ENCODE measurements at places on chromosomes 3 and 15. TPM values are rescaled to one million over a fixed set of nuclear protein-coding genes. Genes with fewer than 3 reads are reported as not detected.

GRCh38 chr3:140588558-140588957 lies 89.3 kb upstream of the TRIM42 start:
- ATAC-seq, result no peak

DNA sequence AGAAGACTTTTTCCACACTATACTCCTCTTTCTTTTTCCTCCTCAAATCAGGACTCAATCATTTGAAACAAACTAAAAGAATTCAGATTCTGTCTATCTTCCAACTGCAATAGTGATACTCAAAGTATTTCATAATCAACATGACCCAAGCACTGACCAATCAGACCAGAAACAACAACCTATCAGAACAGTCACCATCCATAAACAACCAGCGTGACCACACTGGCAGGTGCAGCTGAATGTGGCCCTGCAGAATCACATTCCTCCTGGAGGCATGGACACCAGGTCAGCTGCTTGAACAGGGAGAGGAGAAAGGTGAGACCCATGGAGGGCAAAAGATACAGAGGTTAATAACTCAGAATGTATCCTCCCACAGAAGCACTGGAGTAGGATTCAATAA lies 13.3 kb downstream of the HRG start:
- ATAC-seq, result no peak

DNA sequence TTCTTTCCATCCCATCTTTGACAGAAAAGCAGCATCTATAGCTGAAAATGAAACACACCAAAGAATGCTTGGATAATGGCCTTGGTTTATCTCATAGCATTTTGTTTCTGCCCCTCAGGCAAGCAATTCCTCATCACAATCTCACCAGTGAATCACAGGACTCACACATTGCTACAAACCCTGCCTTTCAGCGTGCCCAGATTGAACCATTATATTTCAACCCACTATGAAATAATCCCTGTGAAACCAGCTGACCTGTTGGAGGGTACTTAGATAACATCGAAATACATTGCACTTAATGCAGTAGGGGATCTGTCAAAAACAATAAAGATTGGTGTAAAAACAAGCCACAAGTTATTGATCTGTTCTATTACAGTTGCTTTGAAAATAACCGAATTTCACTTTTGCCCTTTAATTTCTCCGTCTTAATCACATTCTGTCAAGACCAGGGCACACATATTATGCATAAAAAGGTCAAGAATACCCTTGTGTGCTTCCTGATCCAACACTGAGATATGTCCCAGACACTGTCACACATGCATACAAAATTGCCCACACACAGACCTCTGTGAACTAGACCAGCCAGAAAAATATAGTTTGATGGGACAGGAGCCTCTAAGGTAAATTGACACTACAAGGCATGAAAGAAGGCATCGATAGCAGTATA lies 839.8 kb downstream of the NTRK3 start:
- no peak for ATAC-seq

DNA sequence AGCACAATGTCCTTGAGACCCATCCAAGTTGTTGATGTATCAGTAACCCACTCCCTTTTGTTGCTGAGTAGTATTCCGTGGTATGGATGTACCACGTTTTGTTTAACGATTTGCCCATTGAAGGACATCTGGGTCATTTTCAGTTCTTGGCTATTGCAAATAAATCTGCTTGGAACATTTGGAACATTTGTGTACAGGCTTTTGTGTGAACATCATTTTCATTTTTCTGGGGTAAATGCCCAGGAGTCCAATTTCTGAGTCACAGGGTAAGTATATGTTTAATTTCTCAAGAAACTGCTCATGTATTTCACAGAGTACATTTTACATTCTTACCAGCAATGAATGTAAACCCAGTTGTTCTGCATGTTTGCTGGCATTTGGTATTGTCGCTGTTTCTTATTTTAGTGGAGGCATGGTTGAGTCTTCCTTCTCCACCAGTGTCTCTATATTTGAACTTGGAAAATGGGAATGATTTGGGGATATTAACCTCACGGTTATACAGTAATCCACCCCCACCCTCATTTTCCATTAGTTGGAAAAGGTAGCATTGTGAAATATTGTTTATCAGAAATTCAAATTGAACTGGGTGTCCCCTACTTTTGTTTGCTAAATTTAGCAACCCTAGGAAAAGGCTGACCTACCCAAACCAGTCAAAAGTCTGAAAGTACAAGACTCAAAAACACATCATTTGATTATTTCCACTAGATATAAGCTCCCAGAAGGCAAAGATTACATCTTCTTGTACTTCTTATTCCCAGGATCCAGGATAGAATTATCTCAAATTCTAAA lies 30.8 kb downstream of the POMGNT2 start:
- no peak for ATAC-seq

- no peak for ATAC-seq
These were observed 276.6 kb upstream of the THBS1 start for GRCh38 chr15:39304201-39304841.

DNA sequence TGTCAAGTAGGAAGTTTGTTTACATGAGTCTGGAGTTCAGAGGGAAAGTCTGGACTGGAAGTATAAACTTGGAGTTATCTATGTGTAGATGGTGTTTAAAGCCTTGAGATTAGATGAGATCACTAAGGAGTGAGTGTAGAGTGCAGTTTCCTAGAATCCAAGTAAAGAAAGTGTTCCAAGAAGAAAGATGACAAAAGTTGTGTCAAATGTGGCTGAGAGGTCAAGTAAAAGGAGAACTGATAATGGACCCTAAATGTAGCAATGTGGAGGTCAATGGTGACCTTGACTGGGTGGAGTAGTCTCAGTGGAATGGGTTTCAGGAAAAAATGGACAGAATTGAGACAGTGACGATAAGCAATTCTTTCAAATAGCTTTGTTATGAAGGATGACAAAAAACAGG lies 39.9 kb upstream of the ULK4 start:
- ATAC-seq, result no peak

The SLC12A1 gene
- total RNA-seq, result 0.05 TPM

The SERPINI2 gene
- 0.14 TPM for total RNA-seq

The TCF12 gene
- total RNA-seq, result 43.9 TPM

The ANKUB1 gene
- not detected for total RNA-seq
